ENCODE measurements at places on chromosomes 7 and 10.

DNA sequence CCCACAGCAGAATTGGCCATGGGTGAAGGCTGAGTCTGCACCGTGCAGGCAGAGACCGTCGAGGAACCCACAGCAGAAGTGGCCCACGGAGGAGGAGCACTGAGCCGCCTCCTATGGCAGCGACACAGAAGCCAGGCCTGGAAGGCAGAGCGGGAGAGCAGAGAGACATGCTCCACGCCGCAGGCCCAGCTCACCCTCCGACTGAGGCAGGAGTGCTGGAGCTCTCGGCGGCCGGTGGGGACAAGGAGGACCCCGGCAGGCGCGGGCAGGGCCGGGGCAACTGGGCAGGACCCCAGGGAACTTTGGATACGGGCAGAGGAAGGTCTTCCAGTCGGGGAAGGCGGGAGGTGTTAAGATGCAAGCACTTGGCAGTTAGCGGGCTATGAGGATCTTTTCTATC, 420.4 kb downstream of the DNAJB6 start:
- H3K36me3 ChIP-seq: no peaks in the 10 kb centered on the region
- no peaks in the 10 kb centered on the region for H3K27me3 ChIP-seq
- no peak overlapping the region for H3K27ac ChIP-seq
- H3K4me1 ChIP-seq: no peaks in the 10 kb centered on the region
- H3K4me3 ChIP-seq: no peak overlapping the region

GRCh38 chr10:107740962-107741690, 576.6 kb upstream of the SORCS1 start:
- no peak overlapping the region for H3K27ac ChIP-seq
- no peak overlapping the region for H3K4me3 ChIP-seq
- H3K27me3 ChIP-seq: no peaks in the 10 kb centered on the region
- H3K4me1 ChIP-seq: no peaks in the 10 kb centered on the region
- no peak for DNase-seq

DNA sequence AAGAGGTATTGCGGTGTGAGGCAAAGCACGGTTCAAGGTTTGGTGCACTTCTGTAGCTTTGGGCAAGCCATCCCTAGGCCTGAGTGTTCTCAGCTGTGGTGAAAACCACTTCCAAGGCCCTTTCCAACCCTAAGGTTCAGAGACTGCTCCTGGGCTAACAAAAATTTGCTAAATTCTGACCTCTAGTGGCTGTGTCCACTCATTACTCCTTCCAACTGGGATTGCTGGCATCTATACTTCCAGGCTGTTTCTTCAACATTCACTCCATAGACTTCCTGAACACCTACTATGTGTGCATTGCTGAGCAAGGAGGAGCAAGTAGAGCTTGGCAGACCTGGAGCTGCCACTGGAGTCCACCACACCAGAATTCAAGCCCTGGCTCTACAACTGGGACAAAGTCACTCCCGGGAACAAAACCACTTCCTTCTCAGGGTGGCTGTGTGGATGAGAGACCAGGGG, 29.3 kb upstream of the SH3PXD2A start:
- H3K27me3 ChIP-seq: no peaks in the 10 kb centered on the region
- no peak overlapping the region for H3K27ac ChIP-seq
- DNase-seq: no peak
- peaks cover 34% of the 10 kb centered on the region for H3K4me1 ChIP-seq
- peaks cover 23% of the 10 kb centered on the region for H3K36me3 ChIP-seq

DNA sequence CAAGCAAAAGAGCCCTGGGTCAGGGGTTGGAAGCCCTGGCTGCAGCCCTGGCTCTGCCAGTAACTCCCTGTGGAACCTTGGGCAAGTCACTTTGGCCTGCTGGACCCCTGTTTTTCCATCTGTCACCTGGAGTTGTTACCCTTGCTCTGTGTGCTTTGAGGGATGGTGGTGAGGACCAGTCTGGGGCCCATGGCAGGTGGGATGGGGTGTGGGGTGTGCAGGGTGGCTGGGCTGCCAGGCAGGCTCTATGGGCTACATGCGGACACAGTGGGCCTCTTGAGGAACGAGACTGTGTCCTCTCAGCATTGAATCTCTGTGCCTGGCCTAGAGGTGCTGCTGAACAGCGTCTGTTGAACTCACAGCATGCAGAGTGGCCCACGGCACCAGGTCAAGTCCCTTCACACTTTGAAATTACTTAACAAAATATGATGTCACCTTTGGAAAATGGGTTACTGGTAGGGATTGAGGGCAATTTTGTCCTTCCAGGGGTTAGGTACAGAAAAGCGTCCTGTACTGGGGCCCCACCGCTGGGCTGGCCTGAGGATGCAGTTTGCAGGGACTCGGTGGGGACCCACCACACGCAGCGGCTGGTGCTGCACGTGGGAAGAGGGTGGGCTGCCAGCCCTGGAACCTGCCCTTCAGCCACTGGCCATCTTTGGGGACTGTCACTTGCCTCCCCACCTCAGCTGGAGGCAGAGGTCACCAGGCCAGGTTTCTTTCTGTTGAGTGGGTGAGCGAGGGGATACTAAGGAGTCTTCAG, 45.3 kb downstream of the PRF1 start:
- peaks cover 4% of the 10 kb centered on the region for H3K27me3 ChIP-seq
- no peak overlapping the region for H3K27ac ChIP-seq
- H3K4me3 ChIP-seq: no peak overlapping the region
- H3K36me3 ChIP-seq: no peaks in the 10 kb centered on the region
- peaks cover 46% of the 10 kb centered on the region for H3K4me1 ChIP-seq
- no peak for DNase-seq

GRCh38 chr10:60454336-60454735, 64.7 kb upstream of the ANK3 start:
- H3K27ac ChIP-seq: no peak overlapping the region
- no peaks in the 10 kb centered on the region for H3K36me3 ChIP-seq
- no peaks in the 10 kb centered on the region for H3K27me3 ChIP-seq
- H3K4me1 ChIP-seq: peaks cover 6% of the 10 kb centered on the region
- no peak overlapping the region for H3K4me3 ChIP-seq

DNA sequence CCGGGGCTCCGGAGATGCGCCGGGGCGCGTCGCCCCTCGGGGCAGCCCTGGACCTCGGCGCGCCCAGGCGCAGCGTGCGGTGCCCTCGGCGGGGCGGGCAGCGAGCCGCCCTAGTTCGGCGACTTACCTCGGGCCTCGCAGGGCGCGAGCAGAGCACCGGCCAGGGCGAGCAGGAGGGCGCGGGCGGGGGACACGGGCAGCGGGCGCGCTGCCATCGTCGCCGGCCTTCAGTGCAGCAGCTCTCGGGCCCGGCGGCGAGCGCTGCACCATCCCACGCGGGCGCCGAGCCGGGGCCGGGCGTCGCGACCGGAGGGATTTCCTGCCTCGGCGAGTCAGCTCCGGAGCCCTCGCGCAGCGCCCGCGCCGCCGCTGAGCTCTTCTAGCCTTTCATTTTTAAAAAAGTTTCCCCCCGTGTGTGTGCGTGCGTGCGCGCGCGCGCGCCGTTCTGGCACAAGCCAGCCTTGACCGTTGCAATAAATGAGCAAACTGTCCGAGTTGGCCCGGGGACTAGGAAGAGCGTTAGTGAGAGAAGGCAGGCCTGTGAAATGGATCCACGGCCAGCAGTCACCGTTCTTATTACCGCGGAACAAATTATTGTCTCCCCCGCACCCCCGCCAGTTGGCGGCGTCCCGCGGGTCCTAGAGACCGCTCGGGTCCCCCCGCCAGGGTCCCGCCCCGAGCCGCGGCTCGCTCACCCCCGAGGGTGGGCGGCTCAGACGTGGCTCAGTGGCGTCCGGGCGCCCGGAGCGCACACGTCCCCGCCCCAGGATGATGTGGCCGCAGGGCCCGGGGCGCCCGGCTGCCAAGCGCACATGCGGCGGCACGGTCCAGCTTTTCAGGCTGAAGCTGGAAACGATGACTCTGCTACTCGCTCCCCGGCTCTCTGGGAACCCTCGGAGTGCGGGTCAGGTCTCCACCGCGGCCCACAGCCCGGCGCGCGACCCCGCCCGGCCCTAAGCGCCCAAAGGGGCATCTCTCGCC, at the start of gene ADAM12:
Gene ADAM12, minus strand, starts transcription at position 547 of the 981 bp plus-strand sequence. Its CDS starts 332 bp downstream, at position 215.
- H3K27ac ChIP-seq: peak within 1 kb of the TSS; percentile 73
- peaks cover 9% of the 10 kb centered on the region for H3K36me3 ChIP-seq
- H3K4me3 ChIP-seq: peak within 1 kb of the TSS; percentile 94
- peaks cover 64% of the 10 kb centered on the region for H3K27me3 ChIP-seq
- no peak for DNase-seq
- H3K4me1 ChIP-seq: peaks cover 25% of the 10 kb centered on the region
